Pancreas (tissue), 10 donors: ENCODE measurements at places on chromosomes 13 and 19. TPM values are rescaled to one million over a fixed set of nuclear protein-coding genes. Genes with fewer than 3 reads are reported as not detected.

- no peaks in the 10 kb centered on the region for H3K36me3 ChIP-seq
- H3K27me3 ChIP-seq, result peaks cover 3% of the 10 kb centered on the region
- no peak overlapping the region for H3K4me3 ChIP-seq
- no peak for DNase-seq
- H3K27ac ChIP-seq, result no peak overlapping the region
Measured at GRCh38 chr19:31114585-31114984, 234.7 kb downstream of the TSHZ3 start.

GRCh38 chr19:35417713-35418534 lies 30.1 kb upstream of the FFAR2 start:
- no peaks in the 10 kb centered on the region for H3K4me1 ChIP-seq
- no peak overlapping the region for H3K4me3 ChIP-seq
- no peak overlapping the region for H3K27ac ChIP-seq

DNA sequence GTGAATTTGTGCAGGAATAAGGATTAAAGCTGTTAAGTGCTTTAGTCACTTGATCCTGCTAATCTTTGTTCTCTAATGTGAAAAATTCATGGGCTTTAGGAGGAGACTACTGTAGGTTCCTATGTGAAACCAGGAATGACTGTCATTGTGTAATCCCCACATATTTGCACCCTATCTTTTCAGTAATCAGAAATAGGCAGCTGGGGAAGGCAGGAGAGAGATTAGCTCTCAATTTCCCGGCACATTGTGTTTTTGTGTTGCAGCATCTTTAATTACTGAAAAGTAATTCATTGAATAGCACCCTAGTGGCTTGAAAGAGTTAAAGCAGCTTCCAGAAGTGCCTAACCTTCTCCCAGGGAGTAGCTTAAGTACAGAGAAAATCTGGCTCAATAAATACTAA lies 282.9 kb downstream of the OLFM4 start:
- H3K27ac ChIP-seq, result no peak overlapping the region
- H3K36me3 ChIP-seq, result no peaks in the 10 kb centered on the region
- no peaks in the 10 kb centered on the region for H3K4me1 ChIP-seq
- no peaks in the 10 kb centered on the region for H3K27me3 ChIP-seq
- no peak overlapping the region for H3K4me3 ChIP-seq

DNA sequence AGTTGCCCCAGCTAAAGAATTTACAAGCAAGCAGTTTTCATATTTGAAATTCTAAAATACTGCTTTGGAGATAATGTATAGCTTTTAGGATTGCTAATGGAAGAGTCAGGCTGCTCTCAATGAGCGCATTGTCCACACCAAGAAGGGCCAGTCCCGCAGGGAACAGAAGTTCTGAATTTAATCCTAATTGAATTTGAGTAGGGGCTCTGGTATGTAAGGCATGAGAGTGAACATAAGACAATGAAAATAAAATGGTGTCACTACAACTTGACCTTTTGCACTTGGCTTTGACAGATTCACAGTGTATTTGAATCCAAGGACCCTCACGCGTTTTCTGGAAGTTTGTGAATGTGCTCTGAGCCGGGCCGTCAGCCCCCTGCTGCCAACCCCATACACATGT lies 32.6 kb downstream of the RAB20 start:
- H3K36me3 ChIP-seq, result no peaks in the 10 kb centered on the region
- no peaks in the 10 kb centered on the region for H3K27me3 ChIP-seq
- H3K4me1 ChIP-seq, result peaks cover 37% of the 10 kb centered on the region
- no peak overlapping the region for H3K4me3 ChIP-seq

DNA sequence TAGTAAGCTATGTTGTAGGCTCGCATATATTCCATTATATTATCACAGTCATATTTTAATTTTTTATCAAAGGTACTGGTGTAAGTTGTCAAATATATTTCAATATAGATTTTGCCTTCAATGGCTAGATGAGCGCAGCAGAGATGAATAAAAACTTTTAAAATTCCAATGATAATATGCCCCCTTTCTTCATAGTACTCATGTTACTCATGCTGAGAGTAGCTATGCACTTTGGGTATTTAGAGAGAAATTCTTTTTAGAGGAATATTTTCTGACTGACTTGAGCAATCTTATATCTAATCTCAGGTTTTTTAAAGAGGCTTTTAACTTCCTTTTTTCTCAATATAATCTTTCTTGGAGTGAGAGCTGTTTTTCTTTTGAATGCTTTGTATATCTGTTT lies 11.4 kb downstream of the ZNF254 start:
- H3K27ac ChIP-seq, result no peak overlapping the region
- no peaks in the 10 kb centered on the region for H3K36me3 ChIP-seq
- H3K4me1 ChIP-seq, result no peaks in the 10 kb centered on the region
- no peaks in the 10 kb centered on the region for H3K27me3 ChIP-seq
- no peak for DNase-seq

GRCh38 chr19:1471010-1471514 lies 8.0 kb downstream of the C19orf25 start:
- peak overlapping the region; percentile 26 for H3K4me3 ChIP-seq
- no peaks in the 10 kb centered on the region for H3K27me3 ChIP-seq
- H3K36me3 ChIP-seq, result no peaks in the 10 kb centered on the region

- H3K27me3 ChIP-seq, result no peaks in the 10 kb centered on the region
- no peaks in the 10 kb centered on the region for H3K4me1 ChIP-seq
- no peaks in the 10 kb centered on the region for H3K36me3 ChIP-seq
- DNase-seq, result no peak
- no peak overlapping the region for H3K4me3 ChIP-seq
- H3K27ac ChIP-seq, result no peak overlapping the region
Measured at GRCh38 chr13:91127995-91128394, 219.5 kb upstream of the MIR17HG start.

GRCh38 chr13:78657699-78658629 lies 991 bp downstream of the OBI1 start:
- H3K36me3 ChIP-seq, result no peaks in the 10 kb centered on the region
- H3K27me3 ChIP-seq, result no peaks in the 10 kb centered on the region
- DNase-seq, result no peak

GRCh38 chr19:39982883-39983282 lies 11.9 kb downstream of the PSMC4 start:
- no peaks in the 10 kb centered on the region for H3K27me3 ChIP-seq
- H3K4me3 ChIP-seq, result no peak overlapping the region
- no peak overlapping the region for H3K27ac ChIP-seq
- no peak for DNase-seq
- H3K36me3 ChIP-seq, result no peaks in the 10 kb centered on the region
- H3K4me1 ChIP-seq, result no peaks in the 10 kb centered on the region

DNA sequence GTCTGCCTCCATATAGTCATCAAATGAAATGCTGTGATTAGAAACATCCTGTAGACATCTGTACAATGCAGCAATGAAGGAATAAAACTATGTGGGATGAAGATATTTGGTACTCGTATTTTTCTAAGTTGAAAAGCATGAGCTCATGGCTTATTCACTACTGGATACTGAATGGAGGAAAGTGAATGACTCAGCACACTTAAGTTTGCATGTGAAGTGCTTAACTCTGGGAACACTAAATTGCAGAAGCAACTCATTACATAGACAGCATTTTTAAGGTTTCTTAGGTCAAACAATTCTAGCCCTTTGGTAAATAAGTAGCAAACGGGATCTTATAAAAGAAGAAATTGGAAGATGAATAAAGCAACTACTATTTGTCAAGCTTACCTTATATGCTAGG lies 429.0 kb upstream of the MIR17HG start:
- DNase-seq, result no peak
- H3K4me1 ChIP-seq, result no peaks in the 10 kb centered on the region
- no peaks in the 10 kb centered on the region for H3K36me3 ChIP-seq
- H3K27ac ChIP-seq, result no peak overlapping the region
- no peak overlapping the region for H3K4me3 ChIP-seq
- no peaks in the 10 kb centered on the region for H3K27me3 ChIP-seq

DNA sequence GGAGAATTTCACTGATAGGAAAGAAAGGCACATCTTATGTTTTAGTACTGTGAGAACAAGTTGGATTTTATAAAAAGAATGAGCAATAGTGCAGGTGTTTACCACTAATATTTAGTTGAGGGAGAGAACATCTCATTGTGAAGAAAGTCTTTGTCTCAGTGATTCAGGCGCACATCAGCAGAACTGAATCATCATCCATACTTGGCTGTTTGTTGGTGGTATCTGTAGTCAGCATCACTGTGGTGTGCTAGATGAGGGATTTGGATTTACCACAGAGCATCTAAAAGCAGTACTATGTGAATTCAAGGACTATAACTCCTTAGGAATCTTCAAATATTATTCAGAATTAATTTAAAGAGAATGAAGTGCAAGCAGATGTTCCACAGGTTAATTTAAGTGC lies 1380.5 kb upstream of the ATXN8OS start:
- no peak for DNase-seq
- no peaks in the 10 kb centered on the region for H3K27me3 ChIP-seq
- H3K36me3 ChIP-seq, result no peaks in the 10 kb centered on the region
- H3K27ac ChIP-seq, result no peak overlapping the region
- no peaks in the 10 kb centered on the region for H3K4me1 ChIP-seq

GRCh38 chr19:53424968-53425597 lies 6.7 kb upstream of the ZNF761 start:
- no peaks in the 10 kb centered on the region for H3K4me1 ChIP-seq
- no peak overlapping the region for H3K4me3 ChIP-seq
- no peaks in the 10 kb centered on the region for H3K27me3 ChIP-seq
- H3K36me3 ChIP-seq, result no peaks in the 10 kb centered on the region

- H3K4me3 ChIP-seq, result peak overlapping the region; percentile 60
- no peaks in the 10 kb centered on the region for H3K27me3 ChIP-seq
- DNase-seq, result peak; percentile 90
- H3K27ac ChIP-seq, result no peak overlapping the region
- no peaks in the 10 kb centered on the region for H3K4me1 ChIP-seq
Measured at GRCh38 chr19:48737360-48737998, 2.9 kb downstream of the RASIP1 start.

DNA sequence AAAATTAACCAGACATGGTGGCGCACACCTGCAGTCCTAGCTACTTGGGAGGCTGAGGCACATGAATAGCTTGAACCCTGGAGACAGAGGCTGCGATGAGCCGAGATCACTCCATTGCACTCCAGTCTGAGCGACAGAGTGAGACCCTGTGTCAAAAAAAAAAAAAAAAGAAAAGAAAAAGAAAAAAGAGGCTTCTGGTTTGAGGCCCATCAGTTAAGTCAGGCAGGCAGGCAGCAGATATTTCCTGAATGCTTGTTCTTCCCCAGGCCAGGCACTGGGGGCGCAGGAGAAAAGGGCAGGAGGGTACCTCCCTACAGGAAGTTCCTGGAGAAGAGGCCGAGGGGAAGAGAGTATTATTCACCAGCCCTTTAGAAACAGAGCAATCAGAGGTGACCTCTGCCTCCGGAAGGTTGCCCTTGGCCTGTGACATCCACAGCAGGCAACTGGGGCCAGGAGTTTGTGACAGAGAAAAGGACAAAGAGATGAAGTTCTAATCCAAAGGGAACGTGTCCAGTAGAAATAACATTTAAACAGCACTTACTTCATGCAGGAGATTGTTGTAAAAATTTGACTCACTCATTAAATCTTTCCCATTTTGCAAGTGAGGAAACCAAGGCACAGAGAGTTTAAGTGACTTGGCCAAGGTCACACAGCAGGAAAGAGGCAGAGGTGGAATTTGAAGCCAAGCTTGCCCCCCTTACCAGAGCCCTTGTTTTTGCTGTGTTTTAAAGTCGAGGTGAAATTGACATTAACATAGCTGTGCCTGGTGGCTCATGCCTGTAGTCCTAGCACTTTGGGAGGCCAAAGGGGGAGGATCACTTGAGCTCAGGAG lies 4.3 kb upstream of the RLN3 start:
- no peaks in the 10 kb centered on the region for H3K27me3 ChIP-seq
- H3K4me1 ChIP-seq, result no peaks in the 10 kb centered on the region
- peak; percentile 58 for DNase-seq
- no peaks in the 10 kb centered on the region for H3K36me3 ChIP-seq

- DNase-seq, result no peak
- H3K4me3 ChIP-seq, result no peak overlapping the region
- no peak overlapping the region for H3K27ac ChIP-seq
- no peaks in the 10 kb centered on the region for H3K27me3 ChIP-seq
- H3K4me1 ChIP-seq, result no peaks in the 10 kb centered on the region
- H3K36me3 ChIP-seq, result no peaks in the 10 kb centered on the region
Measured at GRCh38 chr13:73556902-73557301, 498.1 kb downstream of the KLF5 start.

- H3K36me3 ChIP-seq, result no peaks in the 10 kb centered on the region
- no peaks in the 10 kb centered on the region for H3K27me3 ChIP-seq
- no peak overlapping the region for H3K4me3 ChIP-seq
Measured at GRCh38 chr13:100522618-100523309, 65.8 kb downstream of the GGACT start.

GRCh38 chr19:20385061-20385460 lies 180.5 kb downstream of the ZNF737 start:
- H3K4me3 ChIP-seq, result no peak overlapping the region
- H3K27ac ChIP-seq, result no peak overlapping the region
- DNase-seq, result no peak

- H3K4me1 ChIP-seq, result no peaks in the 10 kb centered on the region
- H3K27ac ChIP-seq, result no peak overlapping the region
- DNase-seq, result peak; percentile 56
- no peak overlapping the region for H3K4me3 ChIP-seq
- no peaks in the 10 kb centered on the region for H3K27me3 ChIP-seq
Measured at GRCh38 chr19:35144600-35145436, 1.8 kb downstream of the FXYD7 start.

DNA sequence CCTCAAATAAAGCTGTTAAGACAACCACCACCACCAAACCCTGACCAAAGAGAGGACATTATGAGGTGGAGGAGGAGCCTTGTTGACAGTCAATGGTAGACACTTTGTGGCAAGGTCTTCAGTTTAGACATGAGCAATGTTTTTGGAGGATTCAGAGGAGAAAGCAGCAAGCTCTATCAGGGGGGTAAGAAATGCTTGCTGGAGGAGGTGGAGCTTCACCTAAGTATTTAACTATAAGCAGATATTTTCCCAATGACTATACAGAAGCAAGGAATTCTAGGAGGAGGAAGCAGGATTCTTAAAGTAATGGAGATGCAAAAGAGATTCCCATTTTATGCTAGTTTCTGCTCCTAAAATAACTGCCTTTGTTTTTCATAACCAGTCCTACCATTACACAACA lies 74.2 kb downstream of the TRPC4 start:
- H3K4me3 ChIP-seq, result no peak overlapping the region
- H3K36me3 ChIP-seq, result no peaks in the 10 kb centered on the region
- H3K4me1 ChIP-seq, result no peaks in the 10 kb centered on the region
- H3K27me3 ChIP-seq, result no peaks in the 10 kb centered on the region
- DNase-seq, result no peak

GRCh38 chr19:8342684-8343482 lies at the start of gene KANK3:
TSS of gene KANK3 (minus strand) at chr19:8343262. CDS start at chr19:8337828, 5,434 bp downstream.
- H3K4me1 ChIP-seq, result no peaks in the 10 kb centered on the region
- peak; percentile 94 for DNase-seq
- H3K27ac ChIP-seq, result peak within 1 kb of the TSS; percentile 41
- no peaks in the 10 kb centered on the region for H3K27me3 ChIP-seq

GRCh38 chr19:51715850-51716249 lies 7.9 kb downstream of the HAS1 start:
- H3K27me3 ChIP-seq, result no peaks in the 10 kb centered on the region
- H3K4me1 ChIP-seq, result no peaks in the 10 kb centered on the region
- DNase-seq, result no peak

Gene CEACAM6
- 3.6 TPM for total RNA-seq

Gene DHX34
- total RNA-seq, result 5.8 TPM

Gene SMIM24
- 6.8 TPM for total RNA-seq

Gene KIR3DL2
- not detected for total RNA-seq

Gene ZNF610
- 0.87 TPM for total RNA-seq
